ENCODE measurements at places on chromosomes 4 and X.
A peak's percentile ranks its signal among the peaks of the same experiment; 100 is the strongest.

DNA sequence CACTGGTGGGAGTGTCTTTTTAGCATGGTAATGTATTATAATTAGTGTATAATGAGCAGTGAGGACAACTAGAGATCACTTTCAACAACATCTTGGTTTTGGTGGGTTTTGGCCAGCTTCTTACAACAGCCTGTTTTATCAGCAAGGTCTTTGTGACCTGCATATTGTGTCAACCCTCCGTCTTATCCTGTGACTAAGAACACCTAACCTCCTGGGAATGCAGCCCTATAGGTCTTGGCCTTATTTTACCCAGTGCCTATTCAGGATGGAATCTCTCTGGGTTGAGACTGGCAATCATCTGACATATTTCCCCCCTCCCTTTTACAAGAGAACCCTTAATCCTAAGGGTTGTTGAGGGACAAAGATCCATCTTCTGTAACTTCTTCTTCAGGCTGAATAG, 21.9 kb upstream of the ADH4 start:
- DNase-seq, result no peak

- no peak for DNase-seq
Measured at GRCh38 chr4:8786166-8786565, 85.5 kb downstream of the HMX1 start.

- DNase-seq, result no peak
Measured at GRCh38 chrX:13094374-13094773, 50.0 kb upstream of the FAM9C start.

DNA sequence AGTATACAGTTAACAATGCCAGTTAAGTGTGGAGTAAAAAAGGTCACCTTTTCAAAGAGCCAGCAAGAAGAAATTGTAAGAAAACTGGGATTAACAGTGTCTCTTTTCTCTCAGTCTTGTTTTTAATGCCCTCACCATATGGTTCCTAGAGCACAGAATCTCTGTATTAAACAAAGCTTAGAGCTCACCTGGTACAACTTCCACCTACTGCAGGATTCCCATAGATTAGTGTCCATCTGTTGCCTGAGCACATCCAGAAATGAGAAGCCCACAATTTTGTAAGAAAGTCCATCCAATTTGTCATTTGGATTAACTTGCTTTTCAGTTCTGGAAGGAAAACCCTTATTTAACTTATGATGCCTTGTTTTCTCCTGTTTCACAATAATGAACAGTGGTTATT, 1037.1 kb downstream of the STPG2 start:
- DNase-seq, result no peak

DNA sequence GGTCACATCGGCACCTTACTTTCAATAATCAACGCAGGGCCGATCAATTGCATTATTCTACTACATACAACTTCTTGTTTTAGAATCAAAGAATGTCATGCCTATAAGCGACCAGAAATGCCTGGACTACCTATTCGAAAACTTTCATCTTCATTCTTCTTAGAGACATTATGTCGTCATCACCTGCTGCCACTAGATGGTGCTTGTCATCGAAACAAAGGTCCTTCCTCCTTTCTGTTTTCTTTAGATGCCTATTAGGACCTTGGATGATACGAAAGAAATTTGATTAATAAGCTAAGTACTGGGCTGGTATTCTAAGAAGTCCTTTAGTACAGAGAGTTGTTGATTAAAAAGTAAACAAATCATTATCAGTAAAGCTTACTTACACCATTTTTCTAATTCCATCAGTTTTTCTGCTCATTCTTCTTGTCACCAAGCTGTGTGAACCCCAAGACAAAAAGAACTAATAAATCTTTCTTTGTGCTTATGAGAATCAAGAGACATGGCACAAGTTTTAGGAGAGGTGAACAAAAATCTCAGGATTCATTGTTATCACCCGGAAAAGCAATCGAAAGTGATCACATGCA, 154.5 kb upstream of the SLC4A4 start:
- DNase-seq, result no peak

- no peak for DNase-seq
Measured at GRCh38 chrX:107701493-107702121, 73.3 kb downstream of the PRPS1 start.

DNA sequence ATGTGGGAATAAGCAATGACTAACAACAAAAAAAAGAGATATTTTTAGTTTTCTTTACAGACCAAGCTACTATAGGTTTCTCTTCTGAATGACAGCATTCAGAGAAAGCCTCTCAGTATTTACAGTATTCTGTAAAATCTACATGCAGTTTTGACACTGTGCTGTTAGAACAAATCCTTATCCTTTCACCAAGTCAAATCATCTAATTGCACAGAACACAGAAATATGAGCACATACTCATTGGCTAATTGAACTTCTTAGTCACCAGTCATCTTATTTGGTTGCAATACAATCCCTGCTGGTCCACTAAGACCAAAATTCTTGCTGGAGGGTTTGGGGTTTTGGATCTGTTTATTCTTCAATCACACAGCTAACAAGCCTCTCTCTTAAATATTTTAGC, 5.7 kb downstream of the ACOT9 start:
- no peak for DNase-seq

DNA sequence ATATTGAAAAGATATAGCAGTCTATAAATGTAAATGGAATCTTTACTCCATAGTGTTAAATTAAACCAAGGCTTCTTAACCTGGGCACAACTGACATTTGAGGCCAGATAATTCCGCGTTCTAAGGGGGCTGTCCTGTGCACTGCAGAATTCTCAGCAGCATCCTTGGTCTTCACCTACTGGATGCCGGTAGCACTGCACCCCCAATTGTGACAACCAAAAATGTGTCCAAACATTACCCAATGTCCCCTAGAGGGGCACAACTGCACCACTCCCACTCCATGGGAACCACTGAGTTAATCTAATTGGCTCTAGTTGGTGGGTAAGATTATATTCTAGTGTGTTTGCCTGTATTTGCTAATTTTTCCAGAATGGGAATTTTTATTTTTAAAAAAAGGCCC, 16.6 kb downstream of the AP1S2 start:
- no peak for DNase-seq

GRCh38 chrX:144075432-144075831, 191.6 kb downstream of the UBE2NL start:
- DNase-seq, result no peak

DNA sequence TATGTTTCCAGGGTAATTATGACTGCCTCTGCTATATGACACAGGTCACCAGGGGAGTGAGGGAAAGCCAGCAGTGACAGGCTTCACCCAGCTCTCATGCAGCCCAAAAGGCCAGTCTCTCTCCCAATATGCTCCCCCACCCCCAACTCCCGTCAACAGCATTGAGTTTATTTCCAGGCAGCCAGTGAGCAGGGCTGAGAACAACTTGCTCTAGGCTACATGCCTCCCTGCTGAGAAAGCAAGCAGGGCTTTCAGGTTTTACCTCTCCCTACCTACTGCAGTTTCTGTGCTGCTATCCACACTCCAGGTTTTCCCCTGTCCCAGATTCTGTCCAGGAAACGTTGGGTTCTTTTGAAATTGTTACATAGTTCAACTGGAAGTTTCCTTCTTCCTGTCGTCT, 291.4 kb downstream of the PABPC4L start:
- DNase-seq, result no peak

DNA sequence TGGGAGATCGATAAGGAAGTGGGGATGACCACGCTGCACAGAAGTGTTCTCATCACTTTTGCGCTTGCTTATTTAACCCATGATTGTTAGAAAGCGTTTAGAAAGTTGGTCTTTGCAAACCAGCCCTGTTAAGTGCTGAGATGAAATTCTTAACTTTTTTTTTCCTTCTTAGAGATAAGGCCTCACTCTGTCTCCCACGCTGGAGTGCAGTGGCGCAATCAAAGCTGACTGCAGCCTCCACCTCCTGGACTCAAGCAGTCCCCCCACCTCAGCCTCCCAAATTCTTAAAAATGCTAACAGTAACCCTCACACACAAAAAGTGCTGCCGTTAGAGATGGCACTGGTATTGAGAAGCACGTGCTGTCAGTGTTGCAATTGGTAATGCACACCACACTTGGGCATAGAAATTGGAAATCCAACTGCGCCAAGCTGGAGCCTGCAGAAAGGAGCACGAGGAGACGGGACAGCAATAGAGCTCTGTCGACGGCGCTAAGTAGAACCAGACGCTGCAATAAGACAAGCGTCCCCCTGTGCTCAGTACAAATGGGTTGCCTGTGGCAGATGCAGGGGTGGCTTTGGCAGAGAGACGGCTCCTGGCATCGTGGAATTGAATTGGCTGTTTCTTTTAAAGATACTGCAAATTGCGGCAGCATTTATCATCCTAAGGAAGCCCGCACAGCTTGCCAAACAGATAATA, 113.4 kb downstream of the TBL1X start:
- no peak for DNase-seq

GRCh38 chrX:40651620-40652223, 4.4 kb upstream of the CXorf38 start:
- peak; percentile 58 for DNase-seq

- no peak for DNase-seq
Measured at GRCh38 chr4:8403173-8403753, 37.3 kb downstream of the ACOX3 start.

DNA sequence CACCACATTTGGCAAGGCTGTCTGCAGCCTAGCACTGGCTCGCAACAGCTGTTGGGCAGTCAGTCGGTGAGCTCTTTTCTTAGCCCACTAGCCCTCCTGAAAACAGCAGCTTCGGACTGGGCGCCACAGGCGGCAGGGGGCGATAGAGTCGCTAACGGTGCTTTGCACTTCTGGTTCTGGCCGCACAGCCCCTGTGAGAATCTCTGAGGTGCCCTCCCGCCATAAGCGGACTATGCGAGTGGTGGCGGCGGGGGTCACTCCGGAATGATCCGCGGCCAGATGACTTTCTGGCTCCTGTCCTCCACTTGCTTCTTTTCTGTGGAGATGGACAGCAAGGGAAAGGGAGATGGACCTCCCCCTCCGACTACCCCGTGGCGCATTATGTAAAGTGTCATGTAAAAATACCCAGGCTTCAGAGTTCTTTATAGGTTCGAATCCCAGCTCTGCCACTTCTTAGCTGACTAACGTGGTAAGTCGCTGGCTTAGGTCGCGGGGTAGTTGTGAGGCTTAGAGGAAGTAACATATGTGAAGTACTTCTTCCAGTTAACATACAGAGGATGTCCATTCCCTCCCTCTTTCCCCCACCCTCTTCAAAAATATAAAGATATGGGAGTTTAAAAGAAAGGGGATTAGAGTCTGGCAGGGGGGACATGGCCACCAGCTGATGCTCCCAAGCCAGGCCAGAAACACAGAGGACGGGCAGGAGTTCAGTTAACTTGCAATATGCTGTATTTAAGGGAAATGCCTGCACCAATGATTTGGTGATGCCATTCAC, 11.0 kb downstream of the ARHGAP36 start:
- DNase-seq, result no peak

- no peak for DNase-seq
Measured at GRCh38 chrX:38699696-38700095, 101.6 kb upstream of the MID1IP1 start.

DNA sequence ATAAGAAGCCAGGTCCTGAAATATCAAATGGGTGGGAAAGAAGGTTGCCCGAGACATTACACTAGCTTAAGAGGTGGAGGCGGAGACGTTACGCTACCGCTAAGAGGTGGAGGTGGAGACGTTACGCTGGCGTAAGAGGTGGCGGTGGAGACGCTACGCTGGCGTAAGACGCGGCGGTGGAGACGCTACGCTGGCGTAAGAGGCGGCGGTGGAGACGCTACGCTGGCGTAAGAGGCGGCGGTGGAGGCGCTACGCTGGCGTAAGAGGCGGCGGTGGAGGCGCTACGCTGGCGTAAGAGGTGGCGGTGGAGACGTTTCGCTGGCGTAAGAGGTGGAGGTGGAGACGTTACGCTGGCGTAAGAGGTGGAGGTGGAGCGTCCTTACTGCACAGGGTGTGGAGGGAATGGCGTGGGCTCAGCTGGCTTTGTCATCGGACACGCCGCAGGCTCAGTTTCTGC, 12.8 kb downstream of the CYP4V2 start:
- no peak for DNase-seq
